Activated naive CD4-positive, alpha-beta T cell (primary cell): ENCODE measurements at places on chromosomes 12 and 14.

GRCh38 chr12:24679126-24679525, 269.8 kb downstream of the BCAT1 start:
- DNase-seq: no peak

DNA sequence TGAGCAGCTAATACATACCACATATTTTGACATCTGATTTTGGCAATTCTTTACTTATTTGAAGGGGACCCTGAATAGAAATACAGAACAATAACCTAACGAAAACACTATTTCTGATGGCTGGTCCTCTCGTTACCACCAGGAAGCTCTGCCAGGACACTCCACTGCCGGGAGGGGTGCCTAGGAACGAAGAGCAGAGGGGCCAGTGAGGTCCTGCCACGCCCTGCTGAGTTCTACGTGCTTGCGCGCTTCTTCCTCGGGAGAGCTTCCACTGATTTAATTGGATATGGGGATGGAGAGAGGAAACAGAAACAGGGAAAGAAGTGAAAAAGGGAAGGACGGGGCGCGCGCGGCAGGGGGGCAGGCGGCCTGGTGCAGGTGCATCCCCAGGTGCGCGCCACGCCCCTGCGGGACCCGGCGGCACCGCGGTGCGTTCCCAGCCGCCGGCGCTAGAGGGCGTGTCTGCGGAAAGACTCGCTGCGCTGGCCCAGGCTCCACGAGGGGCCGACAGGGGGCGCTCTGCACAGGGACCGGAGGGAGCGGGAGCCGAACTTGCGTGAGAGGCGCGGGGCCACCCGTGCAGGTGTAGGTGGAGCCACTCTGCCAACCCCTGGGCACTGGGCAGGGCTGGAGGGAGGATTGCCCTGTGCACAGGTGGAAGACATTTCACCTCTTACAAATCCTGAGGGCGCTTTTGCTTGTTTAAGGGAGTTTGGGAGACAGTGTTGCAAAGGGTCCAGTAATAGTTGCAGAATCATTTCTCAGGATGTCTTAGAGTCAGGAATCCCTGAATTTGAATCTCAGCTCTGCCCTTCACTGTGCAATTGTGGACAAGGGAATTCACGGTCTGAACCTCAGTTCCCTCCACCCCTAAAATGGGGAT, 986.3 kb upstream of the TMEM132C start:
- peak; percentile 7 for DNase-seq

DNA sequence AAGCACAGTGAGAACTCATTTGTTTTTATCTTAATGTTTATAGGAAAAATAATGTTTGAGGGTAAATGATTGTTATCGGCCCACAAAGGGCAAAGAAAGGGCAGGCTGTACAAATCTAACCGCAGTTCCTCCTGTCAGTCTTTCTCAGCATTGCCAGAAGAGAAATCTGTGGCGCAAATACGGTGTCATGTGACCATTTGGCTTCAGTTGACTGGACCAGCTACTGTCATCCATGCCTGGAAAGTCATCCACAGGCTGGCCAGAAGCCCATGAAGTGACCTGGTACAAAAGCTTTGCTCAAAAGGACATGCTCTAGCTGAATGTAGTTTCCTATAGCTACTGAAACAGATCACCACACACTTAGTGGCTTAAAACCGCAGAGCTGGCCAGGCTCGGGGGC, 43.6 kb downstream of the HCAR2 start:
- DNase-seq: no peak

GRCh38 chr12:74393272-74393671, 144.4 kb upstream of the ATXN7L3B start:
- DNase-seq: no peak

GRCh38 chr12:17928708-17929366, 161.2 kb downstream of the RERGL start:
- no peak for DNase-seq

DNA sequence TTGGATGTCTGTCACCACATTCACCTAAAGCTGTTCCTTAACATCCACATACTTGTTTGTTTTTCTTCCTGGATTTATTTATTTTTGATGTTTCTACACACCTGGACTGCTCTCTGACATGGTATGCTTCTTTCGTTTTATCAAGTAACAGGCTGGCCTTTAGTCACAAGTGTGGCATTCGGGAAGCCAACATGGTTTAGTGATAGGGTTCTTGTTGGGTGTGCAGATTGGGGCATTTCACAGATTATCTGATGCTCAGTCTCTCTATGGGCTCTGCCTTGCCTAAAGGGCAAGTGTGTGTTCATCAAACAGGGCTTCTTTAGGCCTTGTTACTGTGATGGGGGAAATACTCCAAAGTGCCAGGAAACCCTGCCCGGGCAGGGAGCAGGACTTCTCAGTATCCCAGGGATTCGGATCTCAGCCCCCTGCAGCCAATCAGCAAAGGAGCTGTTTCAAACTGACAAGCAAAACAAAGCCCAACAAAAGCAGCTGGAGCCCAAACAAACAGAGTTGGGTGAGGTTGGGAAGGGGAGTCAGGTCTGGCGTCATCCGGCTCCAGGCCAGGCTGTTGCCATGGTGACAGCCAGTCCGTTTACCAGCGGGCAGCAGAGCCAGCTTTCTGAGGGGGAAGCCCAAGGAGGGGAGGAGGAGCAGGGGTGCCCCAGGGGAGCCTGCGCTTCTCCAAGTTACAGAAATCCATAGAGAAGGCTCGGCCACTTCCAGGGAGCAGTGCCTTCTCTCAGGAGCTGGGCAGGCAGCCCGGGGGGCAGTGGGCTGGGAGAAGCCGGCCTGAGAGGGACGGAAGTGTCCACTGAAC, 31.9 kb downstream of the FOS start:
- no peak for DNase-seq
